ENCODE measurements at places on chromosomes 5 and 9.

DNA sequence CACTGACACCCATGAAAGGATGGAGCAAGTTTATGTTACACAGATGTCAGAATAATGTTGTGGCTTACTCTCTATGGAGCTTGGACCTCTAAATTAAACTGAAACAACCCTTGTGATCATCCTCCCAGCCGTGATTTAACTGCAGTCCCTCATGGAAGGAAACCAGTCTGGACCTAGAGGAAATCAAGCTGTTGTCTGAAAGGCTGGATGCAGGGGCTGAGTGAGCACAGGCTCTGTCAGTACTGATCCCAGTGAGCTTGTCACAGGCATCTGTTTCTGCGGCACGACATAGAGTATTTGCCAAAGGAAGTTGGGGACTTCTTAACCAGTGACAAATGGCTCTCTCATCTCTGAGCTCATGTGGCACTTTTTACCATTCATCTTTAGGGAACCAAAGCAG, 282.9 kb upstream of the MAP3K1 start:
- DNase-seq: no peak

- no peak for DNase-seq
These were observed 143.8 kb upstream of the PIK3R1 start for GRCh38 chr5:68071736-68072135.

GRCh38 chr5:76351176-76351575, 51.9 kb upstream of the IQGAP2 start:
- no peak for DNase-seq

DNA sequence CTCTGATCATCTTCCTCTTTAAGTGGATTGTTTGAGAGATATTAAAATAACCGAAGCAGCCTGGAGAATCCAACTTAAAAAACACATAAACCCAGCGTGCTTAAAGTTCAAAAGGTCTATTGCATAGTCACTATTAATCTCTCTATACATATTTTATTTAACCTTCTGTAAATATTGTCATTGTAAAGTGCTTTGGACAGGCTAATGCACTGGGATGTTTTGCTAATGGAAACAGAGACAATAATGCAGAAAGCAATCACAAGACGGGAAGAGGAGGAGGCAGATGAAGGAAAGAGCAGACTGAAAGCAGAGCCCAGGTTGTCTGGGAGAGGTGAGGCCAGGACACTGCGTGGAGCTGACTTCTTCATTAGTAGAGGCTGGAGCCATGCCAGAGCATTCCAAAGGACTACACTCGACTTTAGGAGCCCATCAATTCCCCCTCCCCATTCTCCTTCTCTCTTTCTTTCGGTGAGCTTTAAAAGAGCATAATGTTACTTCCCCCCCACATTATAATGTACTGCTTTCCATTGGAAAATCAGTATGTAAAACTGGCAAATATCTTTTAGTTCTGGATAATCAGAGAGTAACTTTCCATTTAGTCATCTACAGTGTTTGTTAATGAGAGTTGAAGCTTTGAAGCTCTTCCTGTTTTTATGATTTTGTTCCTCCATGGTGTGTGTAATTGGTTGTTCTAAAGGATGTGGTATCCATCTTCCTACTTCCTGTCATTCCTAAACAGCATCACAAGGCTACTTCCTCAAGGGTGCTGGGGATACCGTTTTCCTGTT, 307.3 kb upstream of the MPDZ start:
- DNase-seq: no peak

All from amniotic stem cell (primary cell).